Occipital lobe (tissue), 3 donors: ENCODE measurements at places on chromosomes 16 and 17.
A peak's percentile ranks its signal among the peaks of the same experiment; 100 is the strongest.

GRCh38 chr17:77684803-77685798 lies 273.4 kb upstream of the TNRC6C start:
- no peak for DNase-seq

GRCh38 chr16:79449067-79449769 lies 151.3 kb downstream of the MAF start:
- no peak for DNase-seq

DNA sequence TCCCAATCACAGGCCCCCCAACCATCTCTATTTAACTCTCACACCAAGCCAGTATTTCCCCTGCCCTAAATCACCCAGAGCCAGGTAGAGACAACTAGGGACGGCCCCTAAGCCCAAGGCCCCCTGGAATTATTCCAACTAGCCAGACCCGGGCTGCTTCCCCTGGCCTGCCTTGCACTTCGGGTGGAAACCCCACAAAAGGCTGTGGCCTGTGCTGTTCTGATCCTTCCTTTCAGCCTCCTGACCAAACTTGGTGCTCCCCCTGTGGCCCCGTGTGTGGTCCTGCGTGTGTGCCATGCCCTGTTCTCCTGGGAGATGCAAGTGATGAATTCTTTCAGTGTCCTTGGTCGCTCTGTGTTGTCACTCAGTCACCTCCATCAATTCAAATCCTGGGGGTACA lies 14.9 kb downstream of the CCL17 start:
- DNase-seq: no peak

- DNase-seq: no peak
Observed at GRCh38 chr16:73408716-73409115, 360.8 kb upstream of the ZFHX3 start.

GRCh38 chr16:57096793-57097192 lies 4.4 kb downstream of the CPNE2 start:
- no peak for DNase-seq

- no peak for DNase-seq
Observed at GRCh38 chr17:12201294-12201880, 180.7 kb downstream of the MAP2K4 start.

DNA sequence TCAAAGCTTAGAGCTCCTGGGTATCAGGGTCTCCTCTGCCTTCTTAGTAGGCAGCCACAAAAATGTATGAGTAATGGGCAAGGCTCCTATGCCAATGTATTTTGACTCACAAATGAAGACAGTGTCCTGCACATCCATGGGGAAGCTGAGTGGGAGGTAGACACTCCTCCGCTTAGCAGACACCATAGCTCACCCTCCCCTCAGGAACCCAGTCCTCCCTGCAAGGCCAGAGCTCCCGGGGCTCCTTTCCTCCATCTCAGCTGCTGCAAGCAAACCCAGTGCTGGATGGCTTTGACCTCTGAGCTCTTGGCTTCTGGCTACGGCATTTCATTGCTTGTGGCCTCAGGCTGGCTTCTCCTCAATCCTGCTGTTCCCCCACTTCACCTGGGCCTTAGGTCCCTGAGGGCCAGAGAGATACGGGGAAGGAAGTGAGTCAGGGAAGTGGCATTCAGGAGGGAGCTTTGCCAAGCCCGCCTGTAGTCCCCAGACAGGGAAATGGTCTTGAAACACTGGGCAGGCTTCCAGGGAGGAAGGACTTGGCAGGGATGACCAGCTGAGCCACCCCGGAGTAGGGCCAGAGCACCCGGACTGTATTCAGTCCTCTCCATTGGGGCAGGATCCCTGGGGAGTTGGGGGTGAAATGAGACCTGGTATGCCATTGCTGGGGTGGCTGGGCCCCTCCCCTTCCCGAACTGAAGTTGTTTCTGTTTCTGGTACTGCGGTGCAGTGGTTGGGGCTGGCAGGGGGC lies 4.5 kb downstream of the ABCC3 start:
- peak; percentile 47 for DNase-seq

DNA sequence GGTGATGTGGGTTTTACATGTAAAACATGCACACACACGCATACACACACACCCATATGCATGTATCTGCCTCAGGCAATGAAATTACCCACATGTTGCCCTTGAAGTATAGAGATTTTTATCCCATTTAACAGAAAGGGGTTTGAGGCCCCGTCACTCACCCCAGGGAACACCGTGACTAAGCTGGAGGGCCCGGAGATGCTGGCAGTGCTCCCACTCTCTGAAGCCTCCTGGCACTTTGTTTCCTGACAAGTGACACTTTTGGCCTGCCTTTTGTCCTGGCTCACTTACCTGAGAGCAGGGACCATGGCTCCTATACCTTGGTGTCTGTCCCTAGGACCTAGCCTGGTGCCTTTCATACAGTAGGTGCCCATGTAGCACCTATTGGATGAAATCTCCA lies 50.0 kb upstream of the TNRC6C start:
- no peak for DNase-seq

GRCh38 chr17:78719630-78720298 lies 62.3 kb downstream of the CYTH1 start:
- no peak for DNase-seq
